ENCODE measurements at places on chromosomes 13 and 19.

- no peak for DNase-seq
These were observed 15.4 kb downstream of the CARS2 start for GRCh38 chr13:110690516-110690915.

DNA sequence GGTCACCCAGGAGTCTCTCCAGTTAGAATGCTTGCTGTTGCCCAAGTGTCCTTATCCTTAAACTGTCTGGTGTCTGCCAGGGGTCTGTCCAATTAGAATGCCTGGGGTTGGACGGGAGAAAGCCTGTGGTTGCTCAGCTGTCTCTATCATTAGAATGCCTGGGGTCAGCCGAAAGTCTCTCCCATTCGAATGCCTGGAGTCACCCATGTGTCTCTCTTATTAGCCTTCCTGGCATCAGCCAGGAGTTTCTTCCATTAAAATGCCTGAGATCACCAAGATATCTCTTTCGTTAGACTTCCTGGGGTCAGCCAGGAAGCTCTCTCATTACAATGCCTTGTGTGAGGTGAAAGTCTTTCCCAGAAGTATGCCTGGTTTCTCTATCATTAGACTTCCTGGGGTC, 1521.0 kb downstream of the UQCRFS1 start:
- DNase-seq, result no peak

DNA sequence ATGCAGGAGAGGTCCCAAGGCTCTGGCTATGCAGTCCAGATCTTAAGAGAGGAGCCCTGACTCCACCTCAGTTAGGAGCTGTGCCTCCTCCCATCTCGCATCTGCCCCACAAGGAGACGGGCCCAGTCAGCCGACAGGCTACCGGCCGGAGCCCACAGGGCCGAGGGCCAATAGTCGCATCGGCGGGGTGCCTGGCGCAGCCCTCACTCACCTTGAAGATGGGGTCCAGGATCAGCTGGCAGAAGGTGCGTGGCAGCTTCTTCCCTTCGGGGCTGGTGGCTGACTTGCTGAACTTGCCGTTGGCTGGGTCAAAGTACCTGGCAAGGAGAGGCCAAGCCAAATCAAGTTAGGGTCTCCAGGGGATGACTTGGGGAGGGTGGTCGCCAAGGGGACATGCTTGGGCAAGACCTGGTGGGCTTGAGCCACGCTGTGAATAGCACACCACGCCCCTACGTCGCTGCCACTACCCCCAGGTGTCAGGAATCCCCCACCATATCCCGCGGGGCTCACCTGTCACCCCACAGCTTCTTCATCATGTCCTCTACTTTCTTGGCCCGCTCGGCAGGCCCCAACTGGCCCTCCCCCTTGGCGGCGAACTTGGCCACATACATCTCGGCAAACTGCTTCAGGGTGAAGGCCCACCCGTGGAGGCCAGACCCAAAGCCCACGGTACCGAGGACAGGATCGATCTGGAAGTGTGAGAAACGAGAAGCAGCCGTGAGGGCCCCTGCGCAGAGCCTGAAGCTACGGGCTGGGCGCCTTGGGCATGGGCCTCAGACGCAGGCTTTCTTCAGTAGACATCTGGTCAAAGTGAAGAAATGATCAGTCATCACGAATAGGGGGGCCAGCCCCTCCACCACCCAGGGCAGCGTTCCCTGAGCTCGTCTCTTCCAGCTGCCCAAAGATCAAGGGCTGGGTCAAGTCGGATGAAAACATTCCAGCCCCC, 3.3 kb downstream of the EEF2 start:
- no peak for DNase-seq

GRCh38 chr13:112744168-112745021, 54.6 kb downstream of the ATP11A start:
- peak; percentile 77 for DNase-seq

DNA sequence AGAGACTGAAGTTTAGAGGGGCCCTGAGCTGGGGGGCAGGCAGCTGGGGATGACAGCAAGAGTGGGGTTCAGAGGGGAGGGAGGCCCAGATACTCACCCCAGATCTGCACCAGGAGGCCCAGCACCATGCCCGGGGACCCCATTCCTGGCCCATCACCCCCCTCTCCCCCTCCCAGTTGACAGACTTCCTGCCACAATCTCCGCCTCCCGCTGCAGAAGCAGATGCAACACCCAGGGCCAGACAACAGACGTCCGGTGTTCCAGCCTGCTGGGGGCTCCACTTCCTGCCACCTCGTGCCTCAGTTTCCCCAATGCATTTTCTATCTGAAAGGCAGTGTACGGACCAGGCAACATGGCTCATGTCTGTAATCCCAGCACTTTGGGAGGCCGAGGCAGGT, at the start of gene TMIGD2:
Gene TMIGD2, minus strand, starts transcription at position 147 of the 398 bp plus-strand sequence. Its CDS starts 4 bp downstream, at position 143.
- no peak for DNase-seq

DNA sequence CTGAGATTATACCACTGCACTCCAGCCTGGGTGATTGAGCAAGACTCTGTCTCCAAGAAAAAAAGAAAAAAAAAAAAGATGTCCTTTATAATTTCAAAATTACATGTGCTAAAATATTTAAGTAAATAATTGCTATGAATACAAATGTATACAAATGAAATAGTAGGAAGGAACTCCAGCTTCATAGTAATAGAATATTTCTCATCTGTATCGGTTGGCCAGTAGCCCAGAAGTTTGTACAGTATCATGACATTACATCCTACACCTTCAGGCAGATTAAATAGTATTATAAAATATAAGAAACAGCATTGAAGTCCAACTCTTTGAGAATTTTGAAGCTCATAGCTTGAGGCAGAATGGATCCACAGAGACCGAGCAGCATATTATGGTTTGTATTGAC, 36.5 kb upstream of the CLDN10 start:
- DNase-seq, result no peak

DNA sequence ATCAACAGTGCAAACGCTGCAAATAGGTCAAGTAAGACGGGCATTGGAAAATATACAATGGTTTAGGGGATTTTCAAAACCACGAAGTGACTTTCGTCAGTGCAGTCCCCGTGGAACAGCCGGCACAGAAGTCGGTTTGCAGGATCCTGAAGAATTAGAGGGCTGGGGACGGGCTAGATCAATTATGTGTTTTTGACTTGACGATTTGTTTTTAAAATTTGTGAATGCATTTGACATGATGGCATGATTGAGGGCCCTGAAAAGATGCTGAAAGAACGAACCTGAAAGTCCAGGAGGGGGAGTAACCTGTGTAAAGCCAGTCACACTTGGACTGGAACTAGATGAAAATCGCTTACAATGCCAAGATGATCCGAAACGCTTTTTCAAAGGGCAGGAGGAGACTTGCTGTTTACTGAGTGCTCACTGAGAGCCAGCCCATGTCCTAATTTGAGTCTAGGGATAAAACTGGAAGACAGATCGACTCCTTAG, 8.9 kb upstream of the DGKH start:
- no peak for DNase-seq

GRCh38 chr19:41297628-41298347, 12.2 kb upstream of the CCDC97 start:
- no peak for DNase-seq

DNA sequence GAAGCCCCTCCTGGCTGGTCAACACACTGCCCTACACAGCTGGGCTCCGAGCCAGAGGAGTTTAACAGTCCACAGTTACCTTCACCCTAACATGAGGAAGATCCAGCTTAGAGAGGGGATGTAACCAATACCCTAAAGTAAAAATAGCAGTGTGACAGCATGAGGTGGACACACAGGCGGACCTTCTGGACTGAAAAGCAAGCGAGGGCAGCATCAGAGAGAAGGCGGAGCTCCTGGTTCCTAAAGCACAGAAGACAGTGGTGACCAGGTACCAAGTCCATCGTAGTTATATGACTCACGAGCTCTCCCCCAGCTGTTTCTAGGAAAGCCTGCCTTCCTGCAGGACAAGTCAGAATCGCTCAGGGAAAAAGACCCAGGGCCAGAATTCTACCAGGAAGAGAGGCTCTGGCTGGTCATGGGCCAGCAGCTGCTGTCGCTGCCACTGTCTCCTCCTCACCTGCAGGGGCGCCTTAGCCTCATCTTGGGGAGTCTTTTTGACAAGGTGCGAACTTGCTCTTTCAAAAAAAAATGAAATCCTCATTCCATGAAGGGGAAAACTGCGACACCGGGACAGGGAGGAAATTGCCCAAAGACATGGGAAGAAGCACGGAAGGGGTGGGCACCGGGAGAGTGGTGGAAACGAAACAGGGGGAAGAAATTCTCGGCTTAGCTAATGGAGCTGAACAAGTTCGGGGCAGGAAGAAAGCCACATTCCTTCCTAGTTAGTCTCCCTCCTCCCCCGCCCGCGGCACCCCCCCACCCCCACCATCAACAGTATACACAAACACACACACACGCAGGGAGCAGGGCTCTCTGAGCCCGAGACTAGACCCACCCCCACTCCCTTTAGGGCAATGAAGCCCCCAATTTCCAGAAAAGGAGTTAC, 1.7 kb downstream of the ELL start:
- DNase-seq, result peak; percentile 84

DNA sequence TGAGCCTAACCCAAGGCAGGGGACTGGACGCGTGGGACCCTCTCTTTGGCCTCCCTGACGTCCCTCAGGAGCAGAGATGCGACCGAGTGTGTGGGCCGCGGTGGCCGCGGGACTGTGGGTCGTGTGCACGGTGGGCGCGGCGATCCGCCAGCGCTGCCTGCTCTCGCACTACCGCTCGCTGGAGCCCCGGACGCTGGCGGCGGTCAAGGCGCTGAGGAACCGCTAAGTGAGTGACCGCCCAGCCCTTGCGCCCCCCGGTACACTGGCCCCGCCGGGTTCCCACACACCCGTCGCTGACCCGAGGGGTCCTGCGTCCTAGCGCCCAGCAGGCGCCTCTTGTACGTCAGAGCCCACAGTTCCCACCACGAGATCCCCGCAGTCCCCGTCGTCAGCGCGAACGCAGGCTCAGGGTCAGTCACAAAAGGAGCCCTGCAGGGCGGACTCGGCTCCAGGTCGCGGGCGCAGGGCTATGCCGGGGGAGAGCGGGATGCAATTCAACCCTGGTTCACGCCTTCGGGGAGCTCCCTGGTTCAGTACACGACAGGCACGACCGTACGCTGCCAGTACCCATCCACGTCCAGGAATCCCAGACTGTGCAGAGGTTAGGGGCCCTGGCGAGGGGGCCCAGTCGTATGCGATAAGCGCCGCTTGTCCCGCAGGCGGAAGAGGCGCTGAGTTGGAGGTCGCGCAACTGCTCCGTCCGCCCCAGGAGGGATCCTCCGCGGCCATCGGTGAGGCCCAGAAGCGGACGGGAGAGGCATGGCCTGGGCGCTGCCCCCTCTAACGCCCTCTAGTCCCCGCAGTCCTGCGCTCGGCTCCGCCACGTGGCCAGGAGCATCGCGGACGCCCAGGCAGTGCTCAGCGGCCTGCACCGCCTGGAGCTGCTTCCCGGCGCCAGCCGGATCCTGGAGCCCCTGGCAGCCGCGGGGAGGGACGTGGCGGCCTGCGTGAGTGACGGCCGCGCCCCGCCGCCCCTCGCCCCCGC, 3.6 kb upstream of the IFNL2 start:
- DNase-seq, result no peak

DNA sequence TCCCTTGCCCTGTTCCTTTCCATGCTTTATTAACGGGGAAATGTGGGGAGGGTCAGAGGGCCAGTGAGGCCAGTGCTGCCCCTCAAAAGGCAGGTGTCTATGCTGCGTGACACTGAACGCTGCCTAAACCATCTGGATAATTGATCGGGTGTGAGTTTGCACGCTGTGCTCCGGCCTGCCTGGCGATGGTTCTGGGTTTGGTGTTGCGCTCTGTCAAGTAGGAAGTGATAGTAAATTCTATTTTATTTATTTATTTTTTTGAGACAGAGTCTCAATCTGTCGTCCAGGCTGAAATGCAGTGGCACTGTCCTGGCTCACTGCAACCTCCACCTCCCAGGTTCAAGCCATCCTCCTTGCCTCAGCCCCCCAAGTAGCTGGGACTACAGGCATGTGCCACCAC, 86.5 kb downstream of the ATP11A start:
- no peak for DNase-seq

DNA sequence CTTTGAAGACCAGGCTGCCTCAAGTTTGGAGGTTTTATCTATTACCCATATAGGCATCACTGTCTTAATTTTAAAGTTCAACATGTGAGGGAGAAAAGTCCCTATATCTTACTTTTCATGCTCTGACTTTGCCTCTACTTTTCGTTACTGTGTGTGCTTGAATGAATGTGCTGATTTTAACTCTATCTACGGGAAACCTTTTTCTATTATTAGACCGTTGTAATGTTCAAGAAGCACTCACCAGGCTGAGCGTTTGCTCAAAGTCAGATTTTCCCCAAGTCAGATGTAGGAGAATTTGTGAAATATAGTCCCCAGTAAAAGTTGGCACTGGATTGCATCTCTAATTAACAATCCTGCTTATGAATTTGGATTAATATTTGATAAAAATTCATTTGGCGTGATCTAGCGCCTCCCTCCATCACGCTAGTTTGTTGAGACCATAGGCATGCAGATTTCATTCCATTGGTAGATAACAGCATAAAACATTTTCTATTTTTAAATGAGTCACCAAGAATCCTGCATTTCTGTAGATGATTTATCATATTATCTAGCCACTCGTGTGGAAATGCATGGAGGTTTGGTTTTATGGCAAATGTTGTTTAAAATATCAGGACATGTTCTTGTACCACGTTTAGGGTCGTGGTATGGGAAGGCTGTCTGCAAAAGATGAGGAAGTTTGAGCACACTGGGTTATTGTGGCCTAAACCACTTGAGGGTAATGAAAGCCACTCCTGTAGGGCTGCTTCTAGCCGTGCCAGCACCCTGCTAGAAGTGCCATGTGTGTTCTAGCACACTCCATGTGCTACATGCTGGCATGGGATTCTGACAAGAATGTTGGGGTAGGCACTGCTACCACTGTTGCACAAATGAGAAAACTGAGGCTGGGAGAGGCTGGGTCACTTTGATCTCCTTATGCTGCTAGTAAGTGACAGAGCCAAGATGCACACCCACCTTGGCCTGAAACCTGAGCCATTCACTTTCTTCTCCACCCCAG, 179.4 kb downstream of the FGF9 start:
- DNase-seq, result no peak

DNA sequence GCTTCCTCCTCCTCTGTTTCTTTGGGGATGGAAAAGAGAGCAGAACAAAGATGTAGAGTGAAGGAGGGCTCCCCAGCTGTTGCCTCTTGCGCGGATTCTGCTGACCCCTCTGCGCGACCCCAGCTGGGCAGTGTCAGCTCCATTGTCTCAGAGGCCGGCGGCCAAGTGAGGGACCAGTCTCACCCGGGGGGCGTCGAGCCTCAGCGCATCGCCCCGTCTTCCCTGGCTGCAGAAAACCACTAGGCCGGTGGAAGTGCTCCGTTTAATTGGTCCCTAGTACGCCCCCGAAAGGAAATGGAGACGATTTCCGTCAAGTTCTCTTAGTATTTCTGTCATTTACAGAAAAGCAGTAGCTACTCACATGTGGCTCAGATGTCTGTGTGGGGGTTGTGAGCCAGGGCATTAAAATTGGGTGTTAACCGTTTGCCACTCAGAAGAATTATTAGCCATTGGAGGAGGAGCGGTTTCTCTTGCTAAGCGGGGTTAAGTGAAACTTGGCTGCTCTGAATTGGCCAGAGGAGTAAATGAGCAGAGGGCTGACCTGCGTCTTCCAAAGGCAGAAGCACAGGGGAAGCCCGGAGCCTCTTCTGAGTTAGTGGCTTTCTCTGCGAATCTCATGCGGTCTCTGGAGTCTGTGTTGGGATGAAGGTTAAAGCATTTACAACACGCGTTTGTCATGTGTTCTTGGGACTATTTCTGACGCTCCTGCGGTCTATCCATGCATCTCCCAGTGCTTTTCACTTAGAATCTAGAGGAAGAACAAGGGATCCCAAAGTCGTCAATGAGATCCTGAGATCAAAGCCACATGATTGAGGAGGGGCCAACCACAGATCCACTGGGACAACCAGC, 132.8 kb upstream of the MYO16 start:
- DNase-seq, result no peak

GRCh38 chr19:58559275-58560006, 1.0 kb upstream of the UBE2M start:
- peak; percentile 93 for DNase-seq

All from thyroid gland (tissue), 4 donors.